AG04449 (cell line): ENCODE measurements at places on chromosomes 5 and 9.

DNA sequence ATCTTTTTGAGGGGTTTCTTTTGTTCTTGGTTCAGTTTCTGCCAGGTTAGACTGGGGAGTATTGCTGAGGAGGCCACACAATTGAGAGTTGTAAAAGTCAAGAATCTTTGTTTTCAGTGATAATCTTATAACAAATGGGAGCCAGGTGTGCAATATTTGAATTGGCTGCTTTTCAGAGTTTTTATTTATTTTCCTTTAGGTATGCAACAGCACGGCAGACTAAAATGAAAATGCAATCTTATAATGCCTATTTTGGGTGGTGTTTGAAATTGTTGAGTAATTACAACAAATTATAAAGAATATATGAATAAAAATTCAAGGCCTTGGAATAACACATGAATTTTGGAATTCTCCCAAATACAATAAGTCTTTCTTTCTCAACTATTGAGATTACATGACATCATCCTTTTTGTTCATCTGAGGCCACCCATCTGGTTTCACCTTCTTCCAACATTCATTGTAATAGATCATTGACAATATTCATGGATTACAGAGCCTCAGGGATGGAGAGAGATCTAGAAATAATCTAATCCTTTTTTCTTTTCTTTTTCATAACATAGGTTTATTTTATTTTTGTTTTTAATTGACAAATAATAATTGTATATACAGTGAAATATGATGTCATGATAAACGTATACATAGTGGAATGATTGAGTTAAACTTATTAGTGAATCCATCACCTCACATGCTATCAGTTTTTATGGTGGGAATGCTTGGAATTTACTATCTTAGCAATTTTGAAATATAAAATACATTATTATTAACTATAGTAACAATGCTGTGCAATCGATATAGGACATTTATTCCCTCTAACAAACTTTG is 1061.0 kb downstream of the NR2F1-AS1 start:
- DNase-seq: no peak

DNA sequence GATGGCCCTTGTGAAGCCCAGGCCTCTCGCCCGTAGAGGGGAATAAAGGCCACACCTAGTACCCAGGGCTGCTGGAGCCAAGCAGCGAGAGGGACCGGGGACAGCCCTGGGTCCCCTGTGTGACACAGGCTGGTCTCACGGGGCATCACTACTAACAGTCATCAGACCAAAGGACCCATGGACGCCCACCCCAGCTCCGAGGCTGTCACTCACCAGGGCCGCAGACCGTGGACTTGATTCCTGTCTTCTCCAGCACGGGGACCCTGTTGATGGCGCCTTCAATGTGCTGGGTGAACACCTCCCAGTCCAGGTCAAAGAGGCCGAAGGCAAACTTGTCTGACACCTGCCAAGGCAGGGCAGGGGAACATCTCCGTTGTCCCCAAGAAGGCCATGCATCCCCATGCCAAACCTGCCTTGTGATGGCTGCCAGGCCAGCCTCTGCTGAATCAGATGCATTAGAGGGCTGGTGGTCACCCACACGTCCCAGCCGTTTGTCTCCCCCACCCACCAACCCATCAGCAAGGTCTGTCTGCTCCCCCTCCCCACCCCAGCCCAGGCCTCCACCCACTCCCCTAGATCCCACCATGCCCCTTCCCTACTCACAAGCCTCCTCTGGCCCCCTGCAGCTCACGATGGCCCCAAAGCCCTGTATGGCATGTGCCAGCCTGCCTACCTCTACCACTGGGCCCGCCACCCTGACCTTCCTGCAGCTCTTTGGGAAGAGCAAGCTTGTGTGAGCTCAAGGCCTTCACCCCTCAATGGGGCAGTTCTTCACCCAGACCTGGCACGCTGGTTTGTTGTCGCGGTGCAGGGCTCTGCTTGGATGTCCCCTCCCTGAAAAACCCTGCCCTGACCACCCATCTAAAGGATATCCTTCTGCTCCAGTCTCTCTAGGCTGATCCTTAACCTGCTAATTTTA is 20.8 kb downstream of the SARDH start:
- DNase-seq: no peak

GRCh38 chr5:129658801-129659200 is 89.1 kb upstream of the MINAR2 start:
- DNase-seq: no peak

DNA sequence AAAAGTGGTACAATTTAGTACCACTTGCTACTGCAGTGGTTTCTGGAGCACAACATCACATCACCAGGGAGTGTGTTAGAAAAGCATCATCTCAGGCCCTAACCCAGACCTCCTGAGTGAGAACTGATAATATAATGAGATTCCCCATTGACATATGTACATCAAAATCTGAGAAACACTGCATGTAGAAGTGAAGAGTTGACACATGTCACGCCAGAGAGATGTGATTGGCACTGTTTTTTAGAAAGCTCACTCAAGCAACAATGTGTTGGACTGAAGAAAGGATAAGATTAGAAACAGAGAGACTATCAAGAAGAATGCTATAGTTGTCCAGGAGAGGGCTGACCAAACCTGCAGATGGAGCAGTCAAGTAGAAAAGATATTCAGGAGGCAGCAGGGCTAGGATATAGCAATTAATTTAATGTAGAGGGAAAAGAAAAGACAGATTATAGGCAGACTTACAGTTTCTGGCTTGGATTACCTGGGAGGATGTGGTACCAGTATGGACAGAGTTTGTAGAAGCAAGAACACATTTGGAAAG is 324.4 kb upstream of the ADAMTSL1 start:
- DNase-seq: no peak

DNA sequence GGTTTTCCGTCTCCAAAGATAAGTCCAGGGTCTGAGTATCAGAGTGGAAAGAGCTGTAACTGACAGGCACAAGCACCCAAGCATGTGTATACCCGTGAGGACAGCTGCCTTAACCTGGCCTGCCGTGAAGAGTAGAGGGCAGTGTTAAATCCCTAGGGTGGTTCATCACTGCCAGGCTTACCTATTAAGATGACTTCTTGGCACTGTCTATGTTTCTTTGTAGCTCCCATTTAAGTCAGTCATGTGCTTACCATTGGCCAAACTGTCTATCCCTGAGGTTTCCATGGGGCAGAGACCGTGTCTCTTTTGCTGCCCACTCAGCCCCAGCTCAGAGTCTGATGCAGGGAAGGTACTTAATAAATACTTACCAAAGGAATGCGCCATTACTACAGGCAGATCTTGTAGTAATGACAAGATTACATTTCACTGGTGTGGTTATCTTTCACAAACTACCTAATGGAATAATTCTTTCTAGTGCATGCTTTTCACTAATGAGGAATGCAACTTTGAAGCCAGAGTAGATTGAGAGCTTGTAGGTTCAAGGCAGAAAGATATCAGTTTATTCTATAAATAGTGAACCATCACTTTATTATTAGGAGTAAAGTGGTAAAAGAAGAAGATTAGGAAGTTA is 64.2 kb downstream of the SNX24 start:
- DNase-seq: no peak

GRCh38 chr5:122668552-122668951 is 106.3 kb upstream of the SNX2 start:
- DNase-seq: no peak

DNA sequence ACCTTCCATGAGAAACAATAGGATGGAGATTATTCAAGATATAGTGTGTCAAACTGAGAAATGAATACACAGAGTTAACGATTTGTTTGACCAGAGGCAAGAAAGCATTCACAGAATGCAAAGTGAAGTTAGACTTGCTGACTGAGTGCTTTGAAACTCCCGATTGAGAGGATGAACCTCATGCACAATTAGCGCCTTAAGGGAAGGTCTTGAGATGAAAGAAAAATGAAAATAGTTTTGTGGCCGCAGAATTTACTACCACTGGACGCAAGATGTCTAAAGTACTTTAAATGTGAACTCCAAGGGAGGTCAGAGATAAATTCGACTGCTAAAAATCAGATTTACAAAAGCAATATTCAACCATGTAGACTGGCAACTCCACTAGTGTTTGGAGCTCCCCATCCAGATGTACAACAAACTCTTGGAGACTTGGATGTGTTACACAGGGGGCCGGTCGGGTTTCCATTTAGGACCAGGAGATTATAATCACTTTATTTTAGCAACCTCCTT is 707 bp upstream of the RIMOC1 start:
- DNase-seq: no peak

DNA sequence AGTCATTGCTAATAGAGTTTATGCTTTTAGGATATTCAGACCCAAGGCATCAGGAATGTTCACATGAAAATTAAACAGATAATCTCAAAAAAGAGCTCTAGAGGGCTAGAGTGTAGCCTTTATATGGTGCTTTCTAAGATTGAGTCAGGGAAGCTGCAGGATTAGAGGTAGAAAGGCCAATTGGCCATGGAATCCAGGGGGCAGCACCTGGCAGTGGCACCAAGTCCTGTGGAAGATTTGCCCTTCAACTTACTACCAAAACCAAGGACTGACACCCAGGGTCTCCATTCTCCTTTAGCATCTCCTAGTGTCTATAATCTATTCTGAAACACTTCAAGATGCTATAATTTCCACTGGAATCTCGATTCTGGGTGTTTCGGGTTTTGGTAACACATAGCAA is 112.4 kb downstream of the ACER2 start:
- no peak for DNase-seq

- DNase-seq: no peak
These were observed 391.4 kb downstream of the NNT start for GRCh38 chr5:43994352-43994708.

- DNase-seq: no peak
These were observed 28.4 kb upstream of the SUSD1 start for GRCh38 chr9:112203536-112203935.

GRCh38 chr5:103369125-103370120 is 110.9 kb downstream of the MACIR start:
- DNase-seq: no peak

- no peak for DNase-seq
These were observed 480.3 kb downstream of the RAB3C start for GRCh38 chr5:59062986-59063683.

DNA sequence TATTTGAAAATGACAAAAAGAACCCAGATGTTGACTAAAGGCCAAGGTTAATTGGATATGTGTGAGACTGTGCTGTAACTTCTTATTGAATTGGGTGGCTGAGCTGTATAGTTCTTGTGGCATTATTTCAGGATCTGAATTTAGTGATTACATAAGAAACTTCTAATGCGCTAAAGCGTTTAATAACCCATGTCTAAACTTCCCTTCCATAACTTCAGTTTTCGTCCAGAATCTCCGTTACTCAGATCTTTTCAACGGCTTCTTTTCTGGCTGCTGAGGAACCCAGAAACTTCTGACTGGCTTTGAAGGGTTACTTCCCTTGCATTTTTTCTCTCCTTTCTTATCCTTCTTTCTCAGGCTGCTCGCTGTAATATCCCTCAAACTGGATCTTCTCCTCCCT is 28.1 kb upstream of the C9orf72 start:
- DNase-seq: no peak

GRCh38 chr5:64979531-64979930 is 210.8 kb downstream of the CWC27 start:
- DNase-seq: no peak

DNA sequence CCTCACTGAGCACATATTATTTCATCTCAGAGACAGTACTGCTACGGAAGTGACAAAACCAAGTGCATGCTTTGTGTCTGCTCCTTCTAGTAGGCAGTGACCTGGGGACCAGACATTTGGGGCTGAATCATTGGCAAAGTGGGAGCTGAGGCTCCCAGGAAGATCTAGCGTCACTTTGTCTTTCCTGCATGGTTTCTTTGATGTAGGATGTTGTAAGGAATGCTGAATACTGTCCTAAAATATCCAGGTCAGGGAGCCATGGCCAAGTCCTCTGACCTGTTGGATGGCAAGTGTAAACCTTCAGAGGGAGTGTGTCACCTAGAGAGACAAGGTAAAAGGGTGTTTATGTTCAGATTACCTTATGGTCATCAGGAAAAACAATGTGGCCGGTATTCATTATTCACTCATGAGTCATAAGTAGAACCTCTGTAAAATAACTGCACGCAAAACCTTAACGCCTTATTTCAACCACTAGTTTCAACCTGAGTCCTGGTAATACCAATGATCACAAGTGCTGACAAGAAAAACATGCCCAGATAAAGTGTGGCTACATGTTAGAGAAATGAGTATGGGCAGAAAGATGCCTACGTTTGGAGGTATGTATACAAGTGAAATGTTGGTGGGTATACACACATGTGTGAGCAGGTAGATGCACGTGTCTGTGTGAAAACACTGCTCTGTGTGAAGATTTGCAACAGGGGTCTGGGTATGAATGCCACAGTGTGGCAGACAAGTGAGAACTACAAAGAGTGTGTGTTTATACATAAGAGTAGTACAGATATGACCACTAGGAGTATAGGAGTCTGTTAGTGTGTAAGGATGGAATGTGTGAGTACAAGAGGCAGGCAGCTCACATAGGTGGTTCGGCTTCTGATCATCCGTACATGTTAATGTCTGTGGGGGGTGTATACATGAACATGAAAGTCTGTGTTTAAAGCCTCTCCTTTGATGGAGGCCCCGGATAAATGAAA is 263.9 kb downstream of the SPOCK1 start:
- no peak for DNase-seq

DNA sequence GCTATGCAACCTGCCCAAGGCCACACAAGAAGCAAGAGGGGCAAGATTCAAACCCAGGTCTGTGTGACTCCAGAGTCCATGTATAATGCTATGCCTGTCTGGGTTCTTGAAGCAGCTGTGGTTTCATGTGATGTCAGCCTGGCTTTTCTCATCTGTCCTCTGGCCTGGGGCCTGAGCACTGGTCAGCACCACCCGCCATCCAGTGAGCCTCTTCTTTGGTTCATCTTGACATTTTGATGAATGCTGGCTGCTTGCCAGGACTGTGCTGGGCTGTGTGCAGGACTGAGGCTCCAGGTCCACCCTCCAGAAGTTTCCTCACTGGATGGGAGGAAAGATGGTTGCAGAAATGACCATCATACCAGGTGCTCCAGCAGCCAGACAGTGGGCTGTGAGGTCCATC is 61.5 kb downstream of the TSTD2 start:
- no peak for DNase-seq

GRCh38 chr5:4205398-4205797 is 609.8 kb downstream of the IRX1 start:
- DNase-seq: no peak

- no peak for DNase-seq
These were observed 315.6 kb downstream of the MTRR start for GRCh38 chr5:8184455-8185063.

GRCh38 chr9:16773617-16774016 is 96.9 kb downstream of the BNC2 start:
- no peak for DNase-seq

DNA sequence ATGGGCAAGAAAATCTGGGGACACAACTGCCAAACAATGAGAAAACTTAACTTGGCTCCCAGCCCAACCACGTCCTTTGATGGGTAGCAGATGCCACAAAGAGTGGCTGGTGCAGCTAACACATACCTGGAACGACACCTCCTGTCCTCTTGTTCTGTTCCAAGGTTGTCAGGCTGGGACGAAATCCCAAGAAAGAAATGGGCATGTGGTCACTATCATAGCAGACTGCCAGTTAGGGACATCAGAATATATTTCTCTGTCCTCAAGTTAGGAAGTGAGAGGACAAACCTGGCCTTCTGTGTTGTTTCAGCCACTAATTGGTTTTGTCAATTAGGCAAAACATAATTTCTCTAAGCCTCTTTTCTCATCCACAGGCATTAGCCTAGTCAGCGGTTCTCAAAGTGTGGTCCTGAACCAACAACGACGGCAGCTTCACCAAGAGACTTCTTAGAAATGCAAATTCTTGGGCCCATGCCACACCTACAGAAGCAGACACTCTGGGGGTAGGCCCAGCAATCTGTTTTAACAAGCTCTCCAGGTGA is 63.4 kb downstream of the RAPGEF1 start:
- DNase-seq: no peak
